DMS153 (cell line): ENCODE measurements at places on chromosomes 11 and 22.

DNA sequence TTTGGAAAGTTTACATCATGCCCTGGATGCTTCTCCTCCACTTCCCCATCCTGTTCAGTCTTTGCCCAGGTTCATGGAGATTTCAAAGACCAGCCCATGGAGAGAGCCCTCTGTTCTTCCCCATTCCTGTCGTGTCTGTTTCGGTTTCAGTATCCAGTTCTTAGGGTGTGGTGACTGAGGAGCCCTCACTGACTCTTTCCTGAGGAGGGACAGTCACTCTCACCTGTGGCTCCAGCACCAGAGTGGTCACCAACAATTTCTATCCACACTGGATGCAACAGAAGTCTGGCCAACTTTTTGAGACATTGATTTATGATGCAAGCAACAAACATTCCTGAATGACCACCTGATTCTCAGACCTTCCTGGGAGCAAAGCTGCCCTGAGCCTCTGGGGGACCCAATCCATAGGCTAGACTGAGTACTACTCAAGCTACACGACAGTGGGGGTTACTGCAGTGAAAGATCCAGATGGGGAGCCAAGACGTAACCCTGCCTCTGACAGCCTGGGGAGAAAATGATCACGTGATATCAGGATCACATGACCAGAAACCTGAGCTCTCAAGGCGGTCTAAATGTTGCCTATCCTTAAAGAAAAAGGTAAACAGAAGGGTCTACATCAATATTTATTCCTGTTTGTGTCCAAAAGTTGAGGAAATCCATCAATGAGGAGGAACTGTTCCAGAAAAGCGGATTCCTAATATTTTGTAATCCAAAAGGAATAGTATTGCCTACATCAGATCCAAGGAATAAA lies 76.2 kb upstream of the VPREB1 start:
- DNase-seq, result peak; percentile 74

- no peak for DNase-seq
Measured at GRCh38 chr11:117679461-117679860, 117.6 kb downstream of the DSCAML1 start.

DNA sequence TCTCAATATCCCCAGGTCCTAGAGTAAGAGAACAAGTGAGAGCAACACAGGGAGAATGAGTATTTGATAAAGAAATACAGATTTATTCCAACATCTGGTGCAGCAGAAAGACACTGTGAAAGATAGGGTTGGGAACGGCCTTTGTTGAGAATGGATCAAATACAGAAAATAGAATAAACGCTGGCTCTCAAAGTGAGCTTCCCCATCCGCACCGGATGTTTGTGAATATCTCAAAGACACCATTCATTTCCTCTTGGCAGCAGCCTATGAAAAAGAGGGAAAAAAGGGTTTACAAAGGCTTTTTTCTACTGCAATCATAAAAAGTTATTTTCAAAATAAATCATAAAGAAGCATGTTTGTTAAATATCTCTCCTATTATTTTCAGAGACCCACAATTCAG lies 279.3 kb downstream of the CASP12 start:
- no peak for DNase-seq

GRCh38 chr11:63868399-63869064 lies 29.6 kb downstream of the MARK2 start:
- no peak for DNase-seq

DNA sequence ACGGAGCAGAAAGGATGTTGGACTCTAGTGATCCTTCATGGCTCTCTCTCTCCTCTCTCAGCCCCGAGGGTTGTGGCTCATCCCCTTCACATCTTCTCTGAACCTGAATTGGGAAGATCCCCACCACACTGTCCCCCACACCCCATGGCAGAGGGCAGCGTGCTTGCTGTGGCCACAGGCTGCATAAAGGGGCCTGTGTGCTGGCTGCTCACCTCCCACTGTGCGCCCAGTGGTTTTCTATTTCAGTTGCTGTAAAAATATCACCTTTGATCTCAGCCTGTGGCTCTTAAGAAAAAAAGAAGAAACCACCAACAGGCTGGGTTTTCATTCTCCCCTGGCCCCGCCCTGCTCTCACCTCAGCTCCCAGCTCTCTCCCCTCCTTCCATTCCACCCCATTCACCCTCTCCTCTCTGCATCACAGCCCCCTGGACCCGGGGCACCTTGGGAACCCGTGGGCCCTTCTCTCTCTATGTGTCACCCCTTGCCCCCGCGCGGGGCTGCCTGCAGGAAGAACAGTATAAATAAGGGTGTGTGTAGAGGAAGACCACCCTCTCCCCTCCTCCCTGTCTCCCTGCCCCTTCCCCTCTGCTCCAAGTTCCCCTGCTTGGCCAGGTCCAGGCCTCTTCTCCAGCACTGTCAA lies 25.8 kb upstream of the WNT11 start:
- DNase-seq, result no peak

DNA sequence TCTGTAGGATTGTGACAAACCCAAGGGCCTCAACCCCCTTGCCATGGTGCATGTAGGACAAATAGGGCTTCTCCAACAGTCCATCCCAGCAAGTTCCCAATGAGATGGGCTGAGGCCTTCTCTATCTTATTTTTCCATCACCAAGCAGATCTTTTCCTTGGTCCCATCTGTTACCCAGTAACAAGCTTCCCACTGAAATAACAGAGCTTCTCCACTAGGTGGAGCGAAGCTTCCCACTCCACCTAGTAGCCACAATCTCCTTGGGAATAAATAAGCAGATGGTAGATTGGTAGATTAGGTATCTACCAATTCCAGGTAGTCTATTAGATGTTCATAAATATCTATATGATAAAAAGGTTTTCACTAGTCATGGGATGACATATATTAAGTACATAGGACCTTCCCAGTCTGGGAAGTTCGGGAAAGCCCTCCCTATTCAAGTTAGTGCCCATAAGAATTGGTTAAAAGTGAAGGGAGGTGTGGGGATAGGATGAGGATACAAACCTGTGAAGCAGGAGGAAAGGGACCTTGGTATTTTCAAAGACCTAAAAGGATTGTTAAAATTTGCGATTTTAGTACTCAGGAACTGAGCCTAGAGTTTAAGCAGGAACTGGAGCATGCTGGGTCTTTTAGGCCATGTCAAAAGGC lies 5.9 kb upstream of the OR52L1 start:
- no peak for DNase-seq

DNA sequence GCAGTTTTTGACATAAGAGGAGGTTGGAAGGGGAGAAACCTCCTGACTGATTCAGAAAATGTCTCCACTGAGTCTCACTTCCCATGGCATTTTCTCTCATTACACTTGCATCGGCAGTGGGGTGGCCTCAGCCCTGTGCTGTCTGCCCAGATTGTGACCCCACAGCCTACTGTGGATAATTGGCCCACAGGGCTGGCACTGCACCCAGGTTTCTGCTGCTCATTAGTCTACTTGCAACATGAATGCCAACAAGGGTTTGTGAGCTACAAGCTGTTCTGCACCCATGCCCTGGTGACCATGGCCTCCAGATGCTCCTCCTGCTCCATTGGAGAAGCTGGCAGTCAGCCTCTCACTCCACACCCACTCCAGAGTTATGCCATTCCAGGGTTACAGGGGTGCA lies 296.0 kb downstream of the CTTN start:
- DNase-seq, result no peak

DNA sequence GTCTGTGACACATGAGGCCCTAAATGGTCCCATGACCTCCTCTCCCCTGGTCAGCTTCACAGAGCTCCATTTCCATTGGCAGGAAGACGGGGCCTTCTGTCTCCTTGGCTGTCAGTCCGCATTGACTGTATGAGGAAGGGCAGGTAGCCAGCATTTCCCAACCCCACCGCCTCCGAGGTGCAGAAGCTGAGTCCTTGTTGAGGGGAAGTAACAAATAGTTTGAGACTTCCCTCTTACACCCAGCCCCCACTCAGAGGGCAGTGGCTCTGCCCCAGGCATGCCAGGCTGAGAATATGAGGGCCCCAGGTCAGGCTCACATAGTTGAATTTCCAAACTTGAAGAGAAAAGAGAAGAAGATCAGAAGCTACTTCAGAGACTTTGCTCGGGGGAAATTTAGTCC lies 611.1 kb downstream of the BRD1 start:
- DNase-seq, result no peak

DNA sequence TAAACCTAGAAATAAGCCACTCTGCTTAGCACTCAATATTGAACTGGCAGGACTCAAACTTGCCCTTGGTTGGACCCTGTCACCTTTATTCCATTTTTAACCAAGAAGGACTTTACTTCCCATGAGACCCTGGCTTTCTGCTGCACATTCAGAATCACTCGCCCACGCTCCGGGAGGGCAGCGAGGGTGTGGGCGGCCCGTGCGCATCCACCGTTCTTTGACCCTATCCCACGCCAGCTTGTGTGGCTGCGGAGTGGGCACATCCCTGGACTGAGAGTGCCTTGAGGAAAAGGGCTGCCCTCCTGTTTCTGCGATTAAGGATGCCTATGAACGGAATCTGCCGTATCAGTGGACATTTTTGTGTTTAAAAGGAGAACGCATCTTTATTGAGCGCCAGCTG lies 39.6 kb downstream of the TRIM44 start:
- no peak for DNase-seq

DNA sequence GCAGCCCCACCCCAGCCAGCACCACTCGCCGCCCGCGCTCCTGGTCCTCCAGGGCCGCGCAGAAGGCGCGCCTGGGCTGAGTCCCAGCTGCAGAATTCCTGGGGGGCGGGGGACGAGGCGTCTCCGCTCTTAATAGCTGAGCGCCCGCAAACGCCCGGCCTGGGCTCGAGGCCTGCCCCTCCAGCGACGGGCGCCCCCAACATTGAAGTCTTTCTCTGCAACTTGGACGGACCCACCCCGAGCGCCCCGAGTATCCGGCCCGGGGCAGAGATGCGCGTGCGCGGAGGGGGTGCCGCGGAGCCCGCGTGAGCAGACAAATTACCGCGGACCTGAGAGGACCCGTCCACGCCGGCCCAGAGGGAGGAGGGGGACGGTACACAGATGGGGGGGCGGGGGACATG lies 6.7 kb upstream of the SYT7 start:
- DNase-seq, result no peak

DNA sequence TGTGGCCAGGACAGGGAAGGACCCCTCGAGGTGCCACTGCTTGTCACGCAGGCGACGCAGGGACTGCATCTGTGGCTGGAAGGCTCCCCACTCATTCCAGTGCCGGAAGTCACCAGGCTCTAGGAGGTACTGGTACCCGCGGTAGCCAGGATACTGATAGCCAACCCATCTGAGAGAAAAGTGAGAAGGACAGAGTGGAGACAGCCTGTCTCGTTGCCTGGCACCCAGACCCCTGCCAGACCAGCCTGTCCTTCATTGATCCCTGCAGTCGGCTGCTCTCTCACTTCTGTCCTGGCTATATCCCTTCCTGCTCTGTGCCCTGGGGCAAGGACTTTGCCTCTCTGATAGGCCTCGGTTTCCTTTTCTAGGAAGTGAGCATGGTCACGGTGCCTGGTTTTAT lies 9.6 kb upstream of the TPST2 start:
- peak; percentile 9 for DNase-seq

GRCh38 chr11:96990914-96991313 lies 601.1 kb downstream of the JRKL start:
- DNase-seq, result no peak

- DNase-seq, result no peak
Measured at GRCh38 chr11:514606-515005, 7.6 kb upstream of the RNH1 start.

- DNase-seq, result no peak
Measured at GRCh38 chr11:7347611-7348431, 96.1 kb downstream of the SYT9 start.

GRCh38 chr11:72712168-72712751 lies 38.0 kb upstream of the PDE2A start:
- no peak for DNase-seq

GRCh38 chr11:132587716-132588115 lies 944.6 kb downstream of the OPCML start:
- DNase-seq, result no peak

DNA sequence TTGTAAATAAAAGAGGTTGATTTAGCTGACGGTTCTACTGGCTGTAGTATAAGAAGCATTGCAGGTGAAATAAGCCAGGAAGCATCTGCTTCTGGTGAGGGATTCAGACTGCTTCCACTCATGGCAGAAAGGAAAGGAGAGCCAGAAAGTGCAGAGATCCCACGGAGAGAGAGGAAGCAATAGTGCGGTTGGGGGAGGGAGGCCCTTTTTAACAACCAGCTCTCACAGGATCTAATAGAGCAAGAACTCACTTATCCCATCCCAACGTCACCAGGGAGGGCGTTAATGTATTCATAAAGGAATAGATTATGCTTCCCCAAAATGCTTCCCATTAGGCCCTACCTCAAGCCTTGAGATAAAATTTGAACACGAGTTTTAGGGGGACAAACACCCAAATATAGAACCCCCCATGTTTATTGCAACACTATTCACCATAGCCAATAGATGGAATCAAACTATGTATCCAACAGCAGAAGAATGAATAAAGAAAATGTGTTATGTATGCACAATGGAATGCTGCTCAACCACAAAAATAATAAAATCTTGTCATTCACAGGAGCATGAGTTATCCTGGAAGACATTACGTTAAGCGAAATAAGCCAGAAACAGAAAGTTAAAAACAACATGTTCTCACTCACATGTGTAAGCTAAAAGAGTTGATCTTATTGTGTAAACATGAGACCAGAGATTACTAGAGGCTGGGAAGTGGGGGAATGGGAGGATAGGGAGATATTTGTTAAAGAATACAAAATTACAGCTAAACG lies 908.3 kb upstream of the ANO3 start:
- no peak for DNase-seq

GRCh38 chr11:34259087-34259486 lies 98.7 kb downstream of the ABTB2 start:
- DNase-seq, result no peak

GRCh38 chr22:21025266-21025665 lies 7.1 kb downstream of the SLC7A4 start:
- no peak for DNase-seq

GRCh38 chr22:49785046-49785521 lies 42.6 kb downstream of the BRD1 start:
- DNase-seq, result no peak

GRCh38 chr11:61657566-61658290 lies 22.5 kb upstream of the DAGLA start:
- DNase-seq, result peak; percentile 22

DNA sequence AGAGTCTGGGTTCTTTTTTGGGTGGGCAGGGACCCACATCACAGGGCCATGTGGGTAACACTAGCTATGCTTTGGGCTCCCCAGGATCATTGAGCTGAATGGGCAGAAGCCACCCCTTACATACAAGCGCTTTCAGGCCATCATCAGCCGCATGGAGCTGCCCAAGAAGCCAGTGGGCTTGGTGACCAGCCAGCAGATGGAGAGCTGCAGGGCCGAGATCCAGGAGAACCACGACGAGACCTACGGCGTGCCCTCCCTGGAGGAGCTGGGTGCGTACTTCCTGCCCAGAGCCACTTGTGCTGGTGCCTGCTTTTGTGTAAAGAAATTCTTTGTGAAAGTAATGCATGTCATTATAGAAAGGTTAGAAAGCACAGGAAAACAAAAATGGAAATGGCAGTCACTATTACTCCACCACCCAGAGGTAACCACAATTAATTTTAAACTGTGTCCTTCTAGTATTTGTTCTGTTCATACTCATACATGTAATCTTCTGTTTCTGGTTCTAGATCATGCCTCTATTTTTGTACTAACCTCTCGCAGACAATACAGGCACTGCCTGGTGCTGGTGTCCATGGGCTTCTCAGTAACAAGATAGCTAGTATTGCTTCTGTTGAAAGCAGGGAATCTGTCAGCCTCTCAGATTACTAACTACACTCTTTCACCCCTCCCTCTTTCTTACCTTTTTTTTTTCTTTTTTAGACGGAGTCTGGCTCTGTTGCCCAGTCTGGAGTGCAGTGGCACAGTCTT lies 13.7 kb downstream of the CRY2 start:
- DNase-seq, result no peak
